ENCODE measurements at places on chromosomes 16 and 17. TPM values are rescaled to one million over a fixed set of nuclear protein-coding genes. Genes with fewer than 3 reads are reported as not detected.

DNA sequence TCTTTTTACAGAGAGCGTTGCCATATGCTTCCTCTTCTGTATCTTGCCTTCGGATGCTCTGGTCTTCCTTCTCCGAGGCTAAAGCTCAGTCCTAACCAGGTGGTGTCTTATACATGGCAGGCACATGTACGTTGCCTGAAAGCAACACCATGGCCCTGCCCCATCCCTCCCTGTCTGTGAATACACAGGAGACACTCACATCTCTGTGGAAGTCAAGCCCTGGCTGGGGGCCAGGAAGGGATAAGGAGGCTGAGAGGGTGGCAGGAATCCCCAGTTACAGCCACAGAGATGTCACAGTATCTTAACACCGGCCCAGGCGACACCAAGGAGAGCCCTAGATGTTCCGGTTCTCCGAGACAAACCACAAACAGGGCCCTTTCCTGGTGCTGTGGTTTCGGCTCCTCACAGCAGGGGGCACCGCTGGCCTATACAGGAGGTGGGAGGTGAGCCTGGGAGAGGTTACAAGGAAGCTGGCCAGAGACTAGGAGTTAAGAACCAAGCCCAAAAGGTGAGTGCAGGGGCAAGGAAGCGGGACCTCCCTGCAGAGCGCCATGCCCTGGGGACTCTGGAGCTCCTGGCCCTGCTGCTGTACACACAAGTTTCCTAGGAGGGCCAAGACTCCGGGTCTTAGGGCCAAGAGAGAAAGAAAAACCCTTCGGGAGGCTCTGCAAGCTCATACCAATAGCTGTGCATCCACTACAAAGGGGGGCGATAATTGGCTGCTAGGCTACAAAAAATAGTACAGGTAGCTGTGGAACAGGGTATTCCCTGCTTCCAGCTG is 41.7 kb downstream of the SRL start:
- peak; percentile 26 for DNase-seq

DNA sequence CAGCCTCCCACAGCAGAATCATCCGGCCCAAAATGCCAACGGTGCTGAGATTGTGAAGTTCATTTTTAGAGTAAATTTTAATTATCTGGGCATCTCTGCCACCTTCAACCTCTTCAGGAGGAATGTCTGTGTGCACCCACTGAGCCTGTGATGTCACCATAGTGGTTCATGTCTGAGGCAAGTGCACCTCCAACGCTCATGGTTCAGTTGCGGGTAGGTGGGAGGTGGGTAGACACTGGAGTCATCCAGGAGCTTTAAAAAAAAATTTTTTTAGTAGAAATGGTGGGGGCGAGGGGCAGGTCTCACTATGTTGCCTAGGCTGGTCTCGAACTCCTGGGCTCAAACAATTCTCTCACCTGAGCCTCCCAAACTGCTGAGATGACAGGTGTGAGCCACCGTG is 1.9 kb downstream of the FLYWCH1 start:
- no peak for DNase-seq

GRCh38 chr16:2238838-2239675 is 2.8 kb downstream of the DNASE1L2 start:
- no peak for DNase-seq

- no peak for DNase-seq
These were observed 3.6 kb downstream of the CHD9 start for GRCh38 chr16:53058441-53058840.

DNA sequence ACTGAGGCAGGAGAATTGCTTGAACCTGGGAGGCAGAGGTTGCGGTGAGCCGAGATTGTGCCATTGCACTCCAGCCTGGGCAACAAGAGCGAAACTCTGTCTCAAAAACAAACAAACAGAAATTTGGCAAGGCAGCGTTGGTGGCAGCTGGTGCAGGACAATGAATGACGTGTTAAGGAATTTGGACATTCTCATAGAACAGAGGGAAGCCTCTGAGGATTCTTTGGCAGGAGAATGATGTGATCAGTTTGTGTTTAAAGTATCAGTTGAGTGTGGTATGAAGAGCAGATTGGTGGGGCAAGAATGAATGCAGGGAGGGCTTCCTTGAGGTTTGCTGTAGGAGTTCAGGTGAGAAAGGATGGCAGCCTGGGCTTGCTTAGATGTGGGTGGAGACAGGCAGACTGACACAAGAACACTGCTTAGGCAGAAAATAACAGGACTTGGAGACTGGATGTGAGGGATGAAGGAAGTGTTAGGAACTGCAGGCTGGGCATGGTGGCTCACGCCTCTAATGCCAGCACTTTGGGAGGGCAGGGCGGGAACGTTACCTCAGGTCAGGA is 4.8 kb downstream of the CYB5D2 start:
- DNase-seq: no peak

- DNase-seq: no peak
These were observed 127.5 kb downstream of the HS3ST3A1 start for GRCh38 chr17:13474073-13474800.

DNA sequence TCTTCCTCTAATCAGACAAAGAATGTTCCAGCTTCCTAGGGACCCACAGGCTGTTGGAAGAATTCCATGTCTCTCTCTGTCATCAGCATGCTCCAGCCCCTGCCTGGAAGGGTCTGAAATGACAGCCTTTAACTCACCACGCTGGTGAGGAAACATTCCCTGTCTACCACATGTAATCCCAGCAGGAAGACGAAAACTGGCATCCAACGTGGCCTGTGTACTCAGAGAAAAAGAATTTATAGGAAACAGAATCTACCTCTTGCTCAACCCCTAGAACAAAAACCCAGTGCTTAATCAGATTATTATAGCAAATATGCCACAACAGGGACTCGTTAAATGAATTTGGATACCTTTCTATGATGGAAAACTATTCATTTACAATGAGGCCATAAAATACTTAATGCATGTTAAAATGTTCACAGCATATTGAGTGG is 147.3 kb upstream of the FOXF1 start:
- DNase-seq: no peak

- no peak for DNase-seq
These were observed 24.0 kb downstream of the TAT start for GRCh38 chr16:71552698-71553503.

- peak; percentile 64 for DNase-seq
These were observed 1.5 kb upstream of the NPTX1 start for GRCh38 chr17:80477647-80478478.

DNA sequence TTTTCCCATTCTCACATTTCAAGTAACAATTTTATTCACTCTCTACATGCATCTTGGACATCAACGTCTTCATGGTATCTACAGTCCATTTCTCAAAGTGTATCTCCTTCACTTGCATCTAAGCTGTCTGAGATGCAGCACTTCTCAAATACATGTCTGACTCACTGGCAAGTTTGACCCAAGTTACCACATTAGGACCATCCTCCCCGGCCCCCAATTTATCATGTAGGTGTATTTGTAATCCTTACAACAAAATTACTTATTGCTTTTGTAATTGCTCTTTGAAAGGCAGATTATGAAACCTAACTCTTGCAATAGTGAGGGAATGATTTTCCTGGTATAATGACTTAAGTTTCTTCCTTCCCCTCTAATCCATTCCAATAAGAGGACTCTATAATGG is 28.9 kb upstream of the ULK2 start:
- no peak for DNase-seq

DNA sequence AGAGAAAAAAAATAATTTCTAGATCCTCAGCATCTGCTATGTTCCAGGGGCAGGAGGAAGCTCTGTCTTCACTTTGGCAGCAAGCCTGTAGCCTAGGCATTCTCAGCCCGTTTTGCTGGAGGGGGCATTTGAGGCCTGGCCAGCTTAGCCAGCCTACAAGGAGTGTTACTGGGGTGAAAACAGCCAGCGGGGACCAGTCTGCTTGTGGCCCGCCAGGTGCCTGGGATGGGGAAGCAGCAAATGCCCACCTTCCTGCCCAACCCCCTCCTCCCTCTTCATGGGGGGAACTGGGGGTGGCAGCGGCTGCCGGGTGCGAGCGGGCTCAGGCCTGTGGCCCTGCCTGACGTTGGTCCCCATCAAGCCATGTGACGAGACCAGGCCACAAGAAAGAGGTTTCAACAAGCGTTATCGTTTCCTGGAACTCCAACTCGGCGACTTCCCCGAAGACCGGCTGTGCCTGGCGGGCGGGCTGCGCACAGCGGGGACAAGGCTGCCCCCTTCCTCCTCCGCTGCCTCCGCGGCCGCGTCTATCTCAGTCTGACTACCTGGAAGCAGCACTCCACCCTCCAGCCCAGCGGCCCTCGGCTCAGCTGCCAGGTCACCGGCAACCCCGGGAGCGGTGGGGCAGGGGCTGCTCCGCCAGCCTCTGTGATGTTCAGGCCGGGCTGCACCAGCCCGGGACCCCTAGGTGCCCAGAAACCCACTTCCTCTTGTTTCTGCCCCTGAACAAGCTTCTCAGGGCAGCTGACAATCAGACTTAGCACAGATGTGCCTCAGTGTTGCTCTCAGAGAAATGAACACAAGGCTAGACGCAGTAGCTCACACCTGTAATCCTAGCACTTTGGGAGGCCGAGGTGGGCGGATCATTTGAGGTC is 22.9 kb downstream of the SOCS1 start:
- DNase-seq: peak; percentile 95

- DNase-seq: no peak
These were observed 20.1 kb upstream of the BCAR1 start for GRCh38 chr16:75271441-75272096.

- peak; percentile 4 for DNase-seq
These were observed 27.1 kb downstream of the TBC1D3B start for GRCh38 chr17:36149296-36149820.

- DNase-seq: no peak
These were observed 284.3 kb upstream of the CDH11 start for GRCh38 chr16:65406116-65406515.

DNA sequence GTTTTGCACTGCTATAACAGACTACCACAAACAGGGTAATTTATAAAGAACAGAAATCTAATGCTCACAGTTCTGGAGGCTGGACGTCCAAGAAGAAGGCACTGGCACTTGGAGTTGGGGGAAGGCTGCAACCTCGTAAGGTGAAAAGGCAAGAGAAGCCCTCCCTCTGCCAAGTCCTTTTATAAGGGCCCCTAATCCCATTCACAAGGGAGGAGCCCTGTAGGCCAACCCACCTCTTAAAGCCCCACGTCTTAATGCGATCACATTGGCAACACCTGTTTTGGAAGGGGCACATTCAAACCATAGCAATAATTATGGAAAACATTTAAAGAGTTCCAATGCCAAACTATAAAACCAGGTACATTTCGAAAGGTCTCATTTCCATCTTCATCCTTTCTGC is 5.2 kb downstream of the PKD1L3 start:
- DNase-seq: no peak

DNA sequence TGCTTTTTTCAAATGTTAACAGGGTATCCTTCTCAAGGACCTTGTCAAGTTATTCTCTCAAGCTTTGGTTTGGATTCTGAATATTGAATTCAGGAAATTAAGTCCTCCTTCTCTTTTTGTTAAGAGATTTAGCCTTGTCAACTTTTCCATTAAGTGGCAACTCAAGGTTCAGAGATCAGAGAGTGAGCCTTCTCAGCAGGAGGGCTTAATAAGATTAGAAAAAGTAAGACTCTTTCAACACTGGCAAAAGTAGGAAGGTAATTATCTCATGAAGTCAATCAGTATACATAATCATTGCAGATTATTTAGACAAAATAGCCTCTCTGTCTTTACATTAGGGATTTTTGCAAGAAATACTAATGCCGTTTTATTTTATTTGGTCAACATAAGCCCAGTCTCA is 330.7 kb downstream of the KIF2B start:
- DNase-seq: no peak

DNA sequence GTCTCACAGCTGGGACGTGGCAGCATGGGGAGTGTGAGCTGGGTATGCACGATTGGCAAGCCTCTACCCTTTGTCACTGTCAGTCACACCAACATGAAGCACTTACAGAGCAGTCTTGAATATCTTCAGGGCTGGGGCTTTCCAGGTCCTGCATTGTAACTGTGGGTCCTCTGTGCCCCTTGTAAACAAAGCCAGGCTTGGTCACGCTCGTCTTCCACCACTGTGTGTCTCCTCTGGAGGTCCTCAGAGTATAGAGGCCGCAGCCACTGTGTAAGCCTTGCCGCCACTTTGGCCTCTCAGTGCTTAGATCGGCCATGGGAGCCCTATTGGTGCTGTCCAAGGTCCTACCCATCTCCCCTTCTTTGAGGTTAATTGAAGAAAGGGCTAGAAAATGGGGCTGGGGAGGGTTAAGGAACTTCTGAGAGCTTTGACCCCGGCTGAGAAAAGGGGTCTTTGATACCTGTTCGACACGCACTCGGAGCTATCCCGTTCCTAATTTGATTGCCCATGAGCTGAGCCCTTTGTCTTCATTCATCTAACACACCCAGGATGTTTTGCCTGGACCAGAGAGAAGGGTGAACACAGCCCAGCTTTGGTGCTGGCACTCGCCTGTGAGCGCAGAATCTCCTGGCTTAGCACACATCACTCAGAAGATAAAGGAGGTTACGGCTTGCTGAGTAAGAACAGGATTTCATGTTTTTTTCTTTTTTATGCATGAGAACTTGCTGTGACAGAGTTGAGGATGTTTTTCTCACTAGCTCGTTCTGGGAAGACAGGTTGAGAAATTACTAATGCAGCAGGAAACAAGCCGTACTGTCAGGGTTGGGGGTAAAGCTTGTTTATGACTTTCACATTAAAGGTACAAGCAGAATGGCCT is 267.9 kb downstream of the CPPED1 start:
- DNase-seq: peak; percentile 75

- DNase-seq: peak; percentile 77
These were observed 64.2 kb downstream of the PITPNC1 start for GRCh38 chr17:67441052-67441895.

GRCh38 chr17:10215286-10215685 is 16.9 kb upstream of the GAS7 start:
- DNase-seq: no peak

DNA sequence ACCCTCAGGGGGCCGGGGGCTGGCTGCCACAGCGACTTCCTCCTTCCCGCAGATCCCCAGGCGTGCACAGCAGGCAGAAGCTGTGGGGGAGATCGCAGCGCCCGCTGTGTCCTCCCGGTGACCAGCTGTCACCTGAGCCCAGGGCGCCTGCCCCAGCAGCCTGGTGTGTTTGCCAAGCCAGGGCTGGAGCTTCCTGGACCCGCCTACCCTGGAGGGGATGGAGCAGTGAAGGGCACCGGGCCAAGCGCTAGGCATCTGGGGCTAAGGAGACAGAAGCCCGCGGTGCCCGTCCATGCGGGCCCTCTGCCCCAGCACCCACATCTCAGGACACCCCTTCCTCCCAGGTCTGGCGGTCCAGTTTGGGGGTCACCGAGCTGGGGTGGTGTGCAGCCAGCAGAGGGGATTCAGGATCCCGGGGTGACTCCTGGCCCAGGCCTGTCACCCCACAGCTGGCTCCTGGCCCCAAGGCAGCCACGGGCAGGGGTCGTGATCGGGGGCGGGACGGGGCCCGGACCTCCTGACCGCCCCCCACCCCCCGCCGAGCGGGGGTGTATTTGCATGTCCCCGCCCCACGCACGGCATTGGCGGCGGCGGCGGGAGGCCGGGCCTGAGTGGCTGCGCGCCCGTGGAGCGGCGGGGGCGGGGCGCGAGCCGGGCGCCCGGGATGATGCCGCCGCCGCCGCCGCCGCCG is at the start of gene RAB26:
RAB26 (plus strand) TSS at position 645 of the 691 bp plus-strand sequence. CDS start 159 bp downstream, outside the sequence.
- peak; percentile 72 for DNase-seq

- DNase-seq: peak; percentile 57
These were observed 690 bp downstream of the NDE1 start for GRCh38 chr16:15650698-15651171.

PHOSPHO1 gene
- 0.29 TPM for total RNA-seq

CA4 gene
- not detected for total RNA-seq

NPIPB8 gene
- 2.7 TPM for total RNA-seq

PRAC2 gene
- total RNA-seq: not detected

SLC16A11 gene
- total RNA-seq: 2.0 TPM

METTL16 gene
- 45.7 TPM for total RNA-seq

GUCY2D gene
- total RNA-seq: not detected

CBFA2T3 gene
- 1.2 TPM for total RNA-seq

Measured in activated T-cell treated with anti-CD3 and anti-CD28 coated beads, Interleukin-2, amount 50 U/mL, for 72 hours (primary cell).